GDM1 (cell line): ENCODE measurements at places on chromosomes 16 and 17.

- DNase-seq: no peak
Observed at GRCh38 chr17:55763856-55764255, 13.0 kb downstream of the PCTP start.

- DNase-seq: no peak
Observed at GRCh38 chr16:77721752-77722308, 484 bp upstream of the NUDT7 start.

DNA sequence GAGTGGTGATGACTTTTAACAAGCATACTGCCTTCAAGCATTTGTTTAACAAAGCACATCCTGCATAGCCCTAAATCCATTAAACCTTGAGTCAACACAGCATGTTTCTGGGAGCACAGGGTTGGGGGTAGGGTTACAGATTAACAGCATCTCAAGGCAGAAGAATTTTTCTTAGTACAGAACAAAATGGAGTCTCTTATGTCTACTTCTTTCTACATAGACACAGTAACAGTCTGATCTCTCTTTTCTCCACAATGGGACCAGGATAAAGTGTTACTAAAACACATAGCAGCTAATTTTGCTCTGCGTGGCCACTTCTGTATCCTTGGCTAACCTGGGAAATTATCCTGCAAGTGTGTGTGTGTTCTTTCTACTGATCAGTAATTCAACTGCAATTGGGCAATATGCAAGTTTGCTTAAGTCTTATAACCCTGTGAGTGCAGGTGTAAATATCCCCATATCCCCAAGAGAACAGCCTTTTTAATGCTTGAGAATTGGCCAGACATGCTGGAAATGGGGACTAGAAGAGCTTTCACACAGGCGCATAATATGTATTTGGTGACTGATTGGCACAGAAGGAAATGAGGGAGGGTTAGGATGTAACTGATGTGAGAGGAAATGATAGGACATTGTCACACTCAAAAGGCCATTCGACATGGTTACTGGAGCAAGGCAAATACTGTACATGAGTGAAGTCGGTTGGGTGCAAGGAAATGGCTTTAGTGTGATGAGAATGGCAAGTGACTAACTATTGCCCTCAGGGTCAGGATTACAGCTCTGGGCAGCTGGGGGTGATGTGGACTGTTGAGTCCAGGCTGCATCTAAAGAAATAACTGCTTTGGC, 10.8 kb upstream of the ANKS4B start:
- no peak for DNase-seq

DNA sequence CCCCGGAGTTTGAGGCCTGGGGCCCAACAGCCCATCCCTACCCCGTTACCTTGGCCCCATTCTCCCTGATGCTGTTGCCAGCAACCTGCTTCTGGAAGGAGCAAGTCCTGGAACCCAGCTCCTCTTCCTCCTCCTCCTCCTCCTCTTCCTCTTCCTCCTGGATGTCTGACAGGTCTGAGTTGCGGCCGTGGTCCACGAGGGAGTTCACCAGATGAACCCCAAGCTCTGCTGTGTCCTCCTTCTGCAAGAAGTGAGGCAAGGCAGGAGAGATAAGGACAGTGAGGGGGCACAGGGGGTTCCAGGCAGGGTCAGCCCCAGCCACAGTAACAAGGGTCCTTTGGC, 18.7 kb downstream of the TSPOAP1 start:
- no peak for DNase-seq

DNA sequence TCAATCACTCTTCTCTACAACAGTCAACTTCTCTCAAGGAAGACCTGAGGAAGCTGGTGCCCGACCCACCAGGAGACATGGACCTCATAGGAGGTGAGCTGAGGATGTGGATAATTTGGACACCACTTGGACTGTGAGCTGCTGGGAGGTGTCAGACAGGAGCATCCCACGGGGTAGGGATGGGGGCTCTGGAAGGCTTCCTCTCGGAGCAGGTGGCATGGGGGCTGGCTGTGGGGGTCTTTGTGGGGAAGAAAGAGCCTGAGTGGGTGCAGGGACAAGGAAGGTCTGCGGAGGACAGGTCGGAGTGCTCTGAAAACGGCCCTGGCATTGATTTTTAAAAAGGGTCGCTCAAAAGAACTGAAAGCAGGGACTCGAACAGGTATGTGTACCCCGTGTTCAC, 64.0 kb downstream of the TBC1D16 start:
- DNase-seq: no peak

GRCh38 chr17:48244814-48245213, 137.2 kb downstream of the SNX11 start:
- DNase-seq: no peak

- no peak for DNase-seq
Observed at GRCh38 chr17:42431758-42432161, 8.7 kb upstream of the CAVIN1 start.

DNA sequence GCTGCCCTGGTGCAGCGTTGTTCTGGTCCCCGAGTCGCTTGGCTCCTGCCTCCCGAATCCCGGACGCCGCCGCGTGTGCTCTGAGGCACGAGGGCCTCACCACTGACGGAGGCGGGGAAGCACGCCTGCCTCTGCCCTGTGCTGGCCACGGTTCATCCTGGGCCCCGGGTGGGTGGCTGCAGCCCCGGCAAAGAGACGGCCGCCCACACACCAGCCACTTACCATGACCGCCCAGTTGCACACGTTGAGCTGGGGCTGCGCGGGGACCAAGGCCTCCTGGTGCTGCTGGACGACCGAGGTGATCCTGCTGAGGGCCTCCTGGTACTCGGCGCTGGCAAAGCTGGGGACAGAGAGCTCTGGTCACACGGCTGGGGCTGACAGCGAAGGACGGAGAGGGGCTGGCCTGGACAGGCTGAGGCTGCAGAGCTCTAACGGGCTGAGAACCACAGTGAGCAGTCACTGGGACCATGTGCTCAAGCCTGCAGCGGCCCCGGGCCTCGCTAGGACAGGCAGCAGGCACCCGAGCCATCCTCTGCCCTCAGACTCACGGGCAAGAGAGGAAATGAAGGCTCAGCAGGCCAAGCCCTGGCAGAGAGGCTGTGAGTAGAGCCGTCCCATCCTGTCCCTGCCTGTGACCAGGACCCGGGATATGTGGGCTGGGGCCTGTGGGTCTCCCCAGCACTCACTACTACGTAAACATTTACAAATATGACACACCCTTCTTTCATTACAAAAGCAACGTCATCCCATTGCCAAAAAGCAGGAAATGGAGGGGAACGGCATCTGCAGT, 6.3 kb upstream of the APRT start:
- no peak for DNase-seq

GRCh38 chr17:68605914-68606313, 4.7 kb upstream of the FAM20A start:
- DNase-seq: no peak

DNA sequence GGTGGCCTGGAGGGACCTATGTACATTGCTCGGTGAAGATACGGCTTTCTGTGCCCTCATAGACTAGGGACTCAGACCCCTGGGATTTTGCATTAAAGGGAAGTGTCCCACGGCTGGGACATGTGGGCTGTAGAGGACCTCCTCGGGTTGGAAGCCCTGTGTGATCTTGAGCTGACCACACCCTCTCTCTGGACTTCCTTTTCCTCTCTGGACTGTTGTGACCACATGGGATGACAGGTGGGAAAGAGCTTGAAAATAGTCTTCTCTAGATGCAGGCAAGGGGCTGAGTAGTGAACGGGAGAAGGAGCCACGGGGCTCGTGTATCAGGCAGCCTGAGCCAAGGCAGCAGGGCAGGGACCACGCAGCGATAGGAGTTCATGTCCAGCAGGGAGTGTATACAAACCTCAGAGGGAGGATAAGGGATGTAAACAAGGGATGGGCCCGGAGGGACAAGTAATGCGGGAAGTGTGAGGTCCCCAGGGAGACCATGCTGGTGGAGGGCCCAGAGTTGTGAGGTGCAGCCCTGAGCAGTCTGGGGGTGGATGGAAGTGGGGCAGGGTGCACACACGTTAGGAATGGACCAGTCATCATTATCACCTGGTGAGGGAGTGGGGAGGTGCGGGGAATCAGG, 4.5 kb upstream of the SLC4A1 start:
- no peak for DNase-seq

DNA sequence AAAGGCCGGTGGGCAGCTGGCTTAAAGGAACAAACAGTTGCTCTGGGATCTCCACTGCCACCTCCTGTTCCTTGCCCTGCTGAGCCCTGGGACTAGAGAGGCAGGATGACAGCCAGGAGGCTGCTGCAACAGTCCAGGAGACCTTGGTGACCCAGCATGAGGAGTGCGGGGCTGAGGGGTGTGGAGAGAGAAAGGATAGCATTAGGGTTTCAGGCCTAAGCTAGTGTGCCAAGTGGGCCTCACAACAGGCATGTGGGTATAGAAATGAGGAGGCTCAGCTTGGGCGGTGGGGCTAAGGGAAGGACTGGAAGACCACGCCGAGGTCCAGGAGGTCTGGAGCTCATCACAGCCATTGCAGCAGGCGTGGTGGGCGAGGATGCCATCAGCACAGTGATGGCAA, 39.8 kb downstream of the SDK2 start:
- DNase-seq: no peak

GRCh38 chr16:87762620-87763019, 3.2 kb downstream of the KLHDC4 start:
- DNase-seq: no peak

- DNase-seq: no peak
Observed at GRCh38 chr17:50055055-50055425, 870 bp upstream of the ITGA3 start.

DNA sequence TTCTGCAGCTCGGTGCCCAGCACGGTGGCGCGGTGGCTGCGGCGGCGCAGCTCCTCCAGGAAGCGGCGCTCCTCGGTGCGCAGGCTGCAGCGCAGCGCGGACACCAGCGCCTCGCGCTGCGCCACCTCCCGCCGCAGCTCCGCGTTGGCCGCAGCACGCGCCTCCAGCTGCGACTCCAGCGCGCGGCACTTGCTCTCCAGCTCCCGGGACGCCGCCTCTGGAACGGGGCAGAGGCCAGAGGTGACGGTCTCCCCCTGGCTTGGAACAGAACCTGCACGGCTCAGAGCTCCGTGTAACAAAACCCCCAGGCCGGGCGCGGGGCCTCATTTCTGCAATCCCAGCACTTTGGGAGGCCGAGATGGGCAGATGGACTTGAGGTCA, 13.2 kb upstream of the CLUH start:
- no peak for DNase-seq

DNA sequence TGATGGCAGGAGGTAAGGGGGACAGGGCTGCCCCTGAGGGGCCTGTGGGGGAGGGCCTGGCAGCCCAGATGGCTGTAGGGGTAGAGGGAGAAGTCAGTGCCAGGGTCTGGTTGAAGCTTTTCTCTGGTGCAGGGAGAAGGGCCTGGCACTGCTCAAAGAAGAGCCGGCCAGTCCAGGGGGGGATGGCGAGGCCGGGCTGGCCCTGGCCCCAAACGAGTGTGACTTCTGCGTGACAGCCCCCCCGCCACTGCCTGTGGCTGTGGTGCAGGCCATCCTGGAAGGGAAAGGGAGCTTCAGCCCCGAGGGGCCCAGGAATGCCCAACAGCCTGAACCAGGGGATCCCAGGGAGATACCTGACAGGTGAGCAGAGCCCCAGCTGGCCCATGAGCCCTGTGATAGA, 2.8 kb upstream of the NOL3 start:
- DNase-seq: no peak

DNA sequence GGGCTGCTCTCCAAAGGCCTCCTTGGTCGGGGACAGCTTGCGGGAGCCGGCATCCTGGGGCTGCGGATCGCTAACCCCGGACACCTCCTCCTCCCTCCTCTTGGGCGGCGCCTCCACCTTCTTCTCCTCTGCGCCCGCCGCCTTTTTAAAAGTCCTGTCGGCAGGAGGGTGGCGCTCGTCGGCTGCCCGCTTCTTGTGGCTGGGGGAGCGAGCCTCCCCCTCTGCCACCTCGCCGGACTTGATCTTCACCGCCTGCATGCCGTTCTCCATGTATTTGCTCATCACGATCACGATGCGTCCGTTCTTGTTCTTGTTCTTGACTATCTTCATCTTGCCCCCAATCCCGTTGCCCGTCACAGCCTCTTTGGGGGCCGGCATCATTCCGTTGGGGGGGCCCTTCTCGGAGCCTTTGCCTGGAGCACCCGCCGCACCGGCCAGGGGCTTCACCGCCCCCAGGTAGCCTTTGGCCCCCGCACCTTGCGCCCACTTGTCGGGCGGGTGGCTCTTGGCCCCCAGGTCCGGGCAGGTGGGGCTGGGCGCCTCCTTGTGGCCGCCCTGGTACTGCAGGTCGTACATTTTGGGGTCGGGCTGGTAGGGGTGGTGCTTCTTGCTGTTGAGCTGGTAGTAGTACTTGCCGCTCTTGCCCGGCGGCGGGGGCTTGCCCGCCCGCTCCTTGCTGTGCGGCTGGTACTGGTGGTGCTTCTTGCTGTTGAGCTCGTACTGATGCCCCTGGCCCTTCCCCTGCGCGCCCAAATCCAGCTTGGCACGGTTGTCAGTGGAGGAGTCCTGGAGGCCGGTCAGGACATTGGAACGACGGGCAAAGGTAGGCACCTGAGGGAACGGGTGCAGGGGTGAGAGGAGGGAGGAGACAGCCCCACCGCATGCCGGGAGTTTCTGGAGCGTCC, 4.4 kb downstream of the CBX4 start:
- peak; percentile 20 for DNase-seq

- DNase-seq: no peak
Observed at GRCh38 chr16:87939562-87940423, 3.5 kb upstream of the CA5A start.

DNA sequence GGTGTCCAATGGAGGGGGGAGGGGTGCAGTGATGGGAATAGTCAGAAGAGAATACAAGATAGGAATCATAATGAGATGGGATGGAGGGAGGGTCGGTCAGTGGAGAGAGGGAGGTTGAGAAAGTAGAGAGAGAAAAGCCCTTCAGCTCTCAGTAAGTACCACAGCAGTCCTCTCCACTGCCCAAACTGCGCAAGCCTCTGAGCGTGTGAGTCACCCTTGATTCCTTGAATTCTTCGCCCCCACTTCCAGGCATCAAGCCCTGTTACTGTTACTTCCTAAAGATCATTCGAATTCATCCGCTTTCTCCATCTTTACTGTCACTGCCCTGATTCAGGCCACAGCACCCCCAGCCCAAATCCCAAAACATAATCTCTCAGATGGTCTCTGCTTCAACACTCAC, 2.5 kb downstream of the GUCY2D start:
- no peak for DNase-seq
